ENCODE measurements at places on chromosomes 3 and 15. TPM values are rescaled to one million over a fixed set of nuclear protein-coding genes. Genes with fewer than 3 reads are reported as not detected.

Gene CMTM8
- total RNA-seq, result 7.6 TPM

Gene HIGD2B
- not detected for total RNA-seq

Gene ETV5
- total RNA-seq, result 56.3 TPM

Gene CCDC13
- 3.1 TPM for total RNA-seq

Gene ERC2
- 1.7 TPM for total RNA-seq

Gene GOLGA6A
- total RNA-seq, result 0.98 TPM

Gene GPR171
- total RNA-seq, result 1.6 TPM

Gene GOLGA8S
- 1.5 TPM for total RNA-seq

Gene MST1R
- total RNA-seq, result 2.7 TPM

Gene ENTPD3
- 1.6 TPM for total RNA-seq

Gene AMT
- 12.4 TPM for total RNA-seq

Gene SOX14
- not detected for total RNA-seq

Gene RASL12
- total RNA-seq, result 23.0 TPM

Measured in sciatic nerve (tissue), 2 donors.